ENCODE measurements at places on chromosomes 1 and 21.

GRCh38 chr1:119647734-119648619 lies at the start of gene ZNF697:
Gene ZNF697 (minus strand): TSS chr1:119648266. CDS start chr1:119626100, 22,166 bp downstream.
- no peak for DNase-seq

GRCh38 chr1:248686815-248687214 lies 15.8 kb downstream of the OR14I1 start:
- DNase-seq: no peak

DNA sequence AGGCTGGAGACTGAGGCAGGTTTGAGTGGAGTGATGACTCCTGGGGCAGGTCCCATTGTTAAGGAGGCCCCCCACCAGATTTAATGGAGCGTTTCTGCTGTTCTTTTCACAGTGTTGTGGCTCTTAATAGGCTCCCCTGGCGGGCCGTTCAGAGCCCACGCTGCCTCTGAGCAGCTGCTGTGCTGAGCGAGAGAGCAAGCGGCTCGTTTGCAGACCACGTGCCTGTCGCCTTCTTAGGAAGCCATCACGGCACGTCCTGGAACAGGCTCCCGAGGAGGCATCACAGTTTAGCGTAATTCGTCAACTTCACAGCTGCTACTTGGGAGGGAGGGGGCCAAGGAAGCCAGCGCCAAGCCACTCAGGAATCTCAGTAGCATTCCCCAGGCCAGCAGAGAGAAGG lies 70.5 kb upstream of the CTTNBP2NL start:
- DNase-seq: no peak

DNA sequence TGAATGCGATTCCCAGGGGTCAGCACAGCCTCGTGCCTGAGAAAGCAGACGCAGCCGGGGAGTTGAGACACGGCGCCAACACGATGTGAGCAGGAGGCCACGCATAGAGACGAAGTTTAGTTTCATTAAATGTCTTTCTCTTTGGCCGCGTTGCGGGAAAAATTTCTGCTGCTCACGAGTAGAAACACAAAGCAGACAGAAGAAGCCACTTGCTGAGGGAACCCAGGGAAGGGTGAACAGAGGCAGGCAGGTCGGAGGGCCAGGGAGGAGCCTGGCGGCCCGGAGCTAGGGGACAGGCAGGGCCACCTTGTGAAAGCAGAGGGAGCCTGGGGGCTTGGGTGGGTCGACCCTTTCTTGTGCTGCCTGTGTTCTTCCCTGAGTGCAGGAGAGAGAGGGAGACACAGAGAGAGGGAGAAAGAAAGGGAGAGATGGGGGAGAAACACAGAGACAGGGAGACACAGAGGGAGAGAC lies 33.2 kb downstream of the POFUT2 start:
- DNase-seq: no peak

GRCh38 chr1:31264790-31265386 lies 25.2 kb upstream of the NKAIN1 start:
- DNase-seq: no peak

DNA sequence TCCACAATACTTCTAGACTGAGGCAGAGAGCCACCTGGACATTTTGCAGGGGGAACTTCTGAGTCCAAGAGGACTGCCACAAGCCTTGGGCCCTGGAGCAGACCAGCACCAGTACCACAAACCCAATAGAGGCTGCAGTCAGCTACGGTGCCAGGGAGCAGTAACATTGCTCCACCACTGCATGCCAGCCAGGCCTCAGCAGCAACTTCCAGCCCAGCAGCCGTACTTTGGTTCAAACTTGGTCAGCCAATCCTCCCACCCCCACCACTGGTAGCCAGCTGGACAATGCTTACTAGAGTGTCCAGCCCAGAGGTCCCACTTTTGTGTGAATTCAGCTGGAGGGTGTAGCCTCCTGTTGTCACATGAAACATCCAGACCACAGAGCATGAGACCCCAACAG lies 107.4 kb downstream of the SLC5A9 start:
- no peak for DNase-seq

DNA sequence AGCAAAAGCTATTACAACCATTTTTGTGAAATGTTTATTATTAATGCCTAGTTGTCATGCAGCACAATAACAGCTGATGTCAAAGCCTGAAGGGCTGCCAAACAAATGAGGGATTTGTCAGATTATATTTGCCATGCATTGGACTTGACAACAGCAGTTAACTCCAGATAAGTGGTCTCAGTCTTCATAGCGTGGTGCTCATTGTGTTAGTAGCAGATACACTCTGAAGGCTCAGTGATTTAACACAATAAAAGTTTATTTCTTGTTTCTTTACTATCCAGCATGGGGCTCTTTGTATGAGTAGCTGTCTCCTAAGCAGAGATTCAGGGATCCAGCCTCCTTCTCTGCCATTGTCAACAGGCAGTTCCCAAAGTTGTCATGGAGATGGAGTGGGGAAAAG lies 76.0 kb upstream of the PTGFRN start:
- DNase-seq: no peak

DNA sequence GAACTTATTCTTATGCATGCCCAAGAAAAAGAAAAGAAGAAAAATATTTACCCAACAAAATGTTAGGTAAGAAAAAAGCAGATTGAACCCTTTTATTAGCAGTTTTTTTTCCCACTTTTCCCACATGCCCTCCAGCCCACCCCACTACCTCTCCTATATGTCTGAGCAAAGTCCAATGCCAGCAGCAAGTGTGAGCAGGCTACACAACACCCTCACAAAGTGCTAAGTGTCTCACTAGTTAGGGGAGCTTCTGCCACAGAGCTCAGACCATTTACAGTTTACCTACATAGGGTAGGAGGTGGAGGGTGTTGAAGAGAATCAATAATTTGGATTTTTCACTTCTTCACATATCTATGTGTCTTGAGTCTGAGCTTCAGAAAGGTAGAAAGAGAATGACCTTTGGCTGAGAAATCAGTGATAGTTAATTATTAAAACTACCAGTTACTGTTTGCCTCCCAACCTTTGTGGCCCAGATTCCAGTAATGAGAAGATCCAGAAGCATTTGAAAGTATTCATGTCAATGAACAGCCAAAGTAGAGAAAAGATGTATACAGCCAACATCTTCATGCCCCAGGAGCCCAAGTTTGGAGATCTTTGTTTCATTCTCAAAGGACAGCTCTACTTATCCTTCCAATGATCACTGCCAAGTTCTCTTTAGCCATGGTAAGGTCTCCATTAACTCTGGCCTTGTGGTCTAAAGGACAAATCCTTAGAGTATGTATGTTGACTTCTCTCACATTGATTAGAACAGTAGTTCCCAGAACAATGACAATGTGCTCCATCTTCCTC lies 26.2 kb downstream of the OR10J5 start:
- no peak for DNase-seq

- no peak for DNase-seq
Observed at GRCh38 chr1:56819387-56819899, at the start of gene FYB2. Gene FYB2 (minus strand): TSS chr1:56819404. CDS start chr1:56819290, 114 bp downstream.

DNA sequence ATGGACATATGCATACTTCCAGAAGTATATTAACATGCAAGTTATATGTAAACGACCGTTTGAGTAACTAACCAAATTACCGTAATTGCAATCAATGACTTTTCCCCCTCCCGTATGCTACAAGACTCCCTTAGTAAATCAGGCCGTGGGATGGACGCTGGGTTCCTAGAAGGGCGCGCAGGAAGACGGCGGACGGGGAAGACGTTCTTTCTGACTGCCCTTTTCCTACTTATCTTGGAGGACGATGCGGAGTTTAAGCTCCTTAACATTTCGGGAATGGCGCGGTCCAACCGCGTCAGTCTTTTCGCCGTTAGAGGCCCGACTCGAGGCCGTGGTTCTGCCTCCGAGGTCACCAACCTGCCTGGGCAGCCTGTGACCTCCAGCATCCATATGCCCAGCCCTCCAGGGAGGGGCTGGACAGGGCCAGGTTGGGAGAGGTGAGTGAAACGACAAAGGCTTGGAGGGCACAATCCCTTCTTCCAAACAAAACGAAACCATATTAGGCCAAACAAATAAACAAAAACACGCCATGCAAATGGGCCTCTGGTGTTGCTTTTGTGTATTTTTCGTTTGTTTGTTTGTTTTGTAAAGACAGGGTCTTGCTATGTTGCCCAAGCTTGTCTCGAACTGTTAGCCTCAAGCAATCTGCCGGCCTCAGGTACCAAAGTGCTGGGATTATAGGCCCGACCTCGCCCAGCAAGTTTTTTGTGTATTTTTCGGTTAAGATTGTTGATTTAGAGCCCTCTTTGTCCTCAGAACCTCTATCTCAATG lies 873 bp upstream of the PI4KB start:
- DNase-seq: no peak

GRCh38 chr1:184253921-184254320 lies 132.9 kb upstream of the C1orf21 start:
- DNase-seq: no peak

GRCh38 chr1:81950591-81951244 lies 150.0 kb downstream of the ADGRL2 start:
- DNase-seq: no peak

DNA sequence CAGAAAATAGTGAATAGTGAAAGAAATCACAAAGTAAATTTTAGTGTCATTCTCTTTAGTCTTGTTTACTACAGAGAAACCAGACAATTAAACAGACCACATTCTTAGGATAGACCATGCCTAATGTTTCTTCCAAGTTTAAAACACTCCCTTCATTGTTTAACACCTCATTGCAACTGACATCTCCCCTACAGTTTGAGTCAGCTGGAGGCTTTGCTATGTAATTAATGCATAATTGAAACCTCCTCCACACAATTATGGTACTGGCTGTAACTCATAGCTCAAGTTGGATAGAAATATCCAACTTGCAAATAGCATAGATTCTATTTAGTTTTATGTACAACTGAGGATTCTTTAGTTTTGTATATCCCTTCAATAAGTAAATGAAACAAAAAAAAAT lies 35.2 kb upstream of the B3GALT2 start:
- DNase-seq: no peak

GRCh38 chr1:78797108-78797781 lies 147.6 kb downstream of the IFI44 start:
- no peak for DNase-seq

- DNase-seq: no peak
Observed at GRCh38 chr1:15406614-15407559, 2.8 kb upstream of the EFHD2 start.

DNA sequence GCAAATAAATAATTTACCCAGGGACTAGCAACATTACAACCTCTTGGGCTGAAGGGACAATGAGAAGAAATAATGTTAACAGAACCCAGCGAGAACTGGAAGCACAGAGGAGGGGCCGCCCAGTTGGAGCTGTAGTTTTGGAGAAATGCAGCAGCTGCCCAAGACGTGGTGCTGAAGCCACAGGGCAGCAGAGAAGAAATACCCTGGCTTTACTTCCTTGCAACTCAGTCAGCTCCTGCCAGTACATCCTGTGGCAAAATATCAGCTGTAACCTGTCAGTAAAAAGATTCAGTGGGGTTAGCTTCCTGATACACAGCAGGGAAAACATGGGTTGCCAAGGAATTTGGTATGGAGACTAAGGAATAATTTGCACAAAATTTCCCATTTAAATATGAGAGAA lies 283.6 kb upstream of the USP25 start:
- no peak for DNase-seq

GRCh38 chr1:232880354-232880753 lies 70.1 kb upstream of the NTPCR start:
- DNase-seq: no peak

DNA sequence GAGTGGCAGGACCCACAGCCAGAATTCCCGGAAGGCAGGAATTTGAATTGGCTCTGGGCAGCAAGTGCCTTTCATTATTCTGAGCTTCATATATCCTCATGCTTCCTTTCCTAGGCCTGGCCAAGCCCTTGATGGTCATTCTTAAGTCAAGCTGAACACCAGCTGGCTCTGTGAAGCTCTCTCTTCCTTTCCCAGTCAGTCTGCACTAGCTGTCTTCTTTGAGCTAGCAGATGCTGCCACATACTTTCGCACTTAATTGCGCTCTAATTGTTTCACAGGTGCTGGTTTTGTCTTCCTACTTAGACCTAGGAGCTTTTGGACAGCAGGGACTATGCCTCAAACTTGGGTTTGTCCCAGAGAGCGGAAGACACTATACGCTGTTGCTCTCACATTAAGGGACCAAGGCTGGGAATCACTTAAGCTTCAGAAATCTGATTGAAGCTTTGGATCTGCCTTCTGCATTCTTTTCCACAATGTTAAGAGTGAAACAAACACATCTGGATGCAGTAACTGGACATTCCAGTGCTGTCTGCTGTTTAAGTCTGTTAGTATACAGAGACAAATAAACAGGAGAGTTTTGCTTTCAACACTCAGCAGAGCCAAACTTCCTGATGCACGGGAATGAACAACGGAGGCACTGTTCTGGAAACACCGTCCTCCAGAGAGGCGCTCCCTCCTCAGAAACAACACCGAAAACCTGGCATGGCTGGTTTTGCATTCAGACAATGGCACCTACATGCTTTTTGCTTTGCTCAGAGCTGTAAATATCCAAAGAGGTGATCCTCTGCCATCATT lies 2.2 kb downstream of the TLR5 start:
- no peak for DNase-seq

DNA sequence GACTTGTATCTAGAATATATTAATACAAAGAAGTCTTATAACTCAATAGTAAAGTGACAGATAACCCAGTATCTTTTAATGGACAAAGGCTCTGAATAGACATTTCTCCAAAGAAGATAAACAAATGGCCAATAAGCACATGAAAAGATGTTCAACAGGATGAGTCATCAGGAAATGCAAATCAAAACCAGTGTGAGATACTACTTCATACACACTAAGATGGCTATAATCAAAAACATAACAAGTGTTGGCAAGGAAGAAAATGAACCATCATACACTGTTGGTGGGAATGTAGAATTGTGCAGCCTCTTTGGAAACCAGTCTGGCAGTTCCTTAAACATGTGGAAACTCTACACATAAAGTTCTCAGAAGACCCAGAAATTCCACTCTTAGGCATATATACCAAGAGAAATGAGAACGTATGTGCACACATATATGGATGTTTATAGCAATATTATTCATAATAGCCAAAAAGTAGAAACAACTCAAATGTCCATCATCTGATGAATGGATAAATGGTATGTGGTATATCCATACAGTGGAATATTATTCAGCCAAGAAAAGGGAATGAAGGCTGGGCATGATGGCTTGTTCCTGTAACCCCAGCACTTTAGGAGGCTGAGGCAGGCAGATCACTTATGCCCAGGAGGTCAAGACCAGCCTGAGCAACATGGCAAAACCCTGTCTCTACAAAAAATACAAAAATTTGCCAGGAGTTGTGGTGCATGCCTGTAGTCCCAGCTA lies 9.9 kb upstream of the MPL start:
- no peak for DNase-seq

DNA sequence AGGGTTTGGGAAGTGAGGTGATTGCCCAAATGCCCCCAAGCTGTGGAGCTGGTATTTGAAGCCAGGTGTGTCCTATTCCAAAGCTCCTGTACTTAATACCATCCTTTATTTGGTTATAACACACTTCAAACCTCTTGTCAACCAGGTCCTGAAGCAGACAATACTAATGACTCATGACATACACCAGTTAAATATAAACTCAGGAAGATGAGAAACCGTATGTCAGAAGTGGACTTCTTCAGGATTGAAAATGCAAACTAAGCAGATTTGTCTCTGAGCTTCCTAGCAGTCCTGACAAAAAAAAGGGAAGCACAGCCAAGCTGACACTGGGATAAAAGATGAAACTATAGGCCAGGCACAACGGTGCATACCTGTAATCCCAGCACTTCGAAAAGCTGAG lies 70.6 kb downstream of the ALPL start:
- no peak for DNase-seq

All from right renal cortex interstitium (tissue), 3 donors.